Metanephros (tissue), 2 donors: ENCODE measurements at places on chromosomes 7 and 10. TPM values are rescaled to one million over a fixed set of nuclear protein-coding genes. Genes with fewer than 3 reads are reported as not detected.

Gene PTPN20
- total RNA-seq, result 3.6 TPM

Gene MRLN
- 26.3 TPM for total RNA-seq

Gene DOCK1
- 96.6 TPM for total RNA-seq

Gene TMEM139
- total RNA-seq, result 18.1 TPM

Gene C10orf143
- 2.1 TPM for total RNA-seq

Gene ANKRD16
- total RNA-seq, result 16.5 TPM

Gene SPDYE11
- not detected for total RNA-seq

Gene GHRHR
- total RNA-seq, result not detected

Gene SLC18A2
- total RNA-seq, result 2.0 TPM

Gene COPS6
- 56.9 TPM for total RNA-seq

Gene NOS3
- total RNA-seq, result 22.5 TPM

Gene SPDYE16
- total RNA-seq, result 0.53 TPM

Gene PDE1C
- total RNA-seq, result 8.6 TPM

Gene CPA4
- 0.41 TPM for total RNA-seq

Gene ACSM6
- total RNA-seq, result 0.12 TPM

Gene PPIA
- total RNA-seq, result 1,829 TPM

Gene LIPM
- not detected for total RNA-seq

Gene CAPZA2
- 124 TPM for total RNA-seq

Gene TCTN3
- total RNA-seq, result 48.3 TPM

Gene SORCS3
- 3.4 TPM for total RNA-seq

Gene C10orf62
- 2.3 TPM for total RNA-seq

Gene ERVW-1
- total RNA-seq, result not detected

Gene GRK5
- total RNA-seq, result 12.4 TPM

Gene TEX47
- total RNA-seq, result not detected

Gene CYP2C9
- 2.9 TPM for total RNA-seq

Gene RBM17
- total RNA-seq, result 59.4 TPM

Gene UTF1
- total RNA-seq, result 0.35 TPM

Gene GIMAP2
- total RNA-seq, result 10.0 TPM

Gene RBM20
- 5.4 TPM for total RNA-seq

Gene CTAGE15
- total RNA-seq, result 1.8 TPM

Gene ABCB4
- 2.4 TPM for total RNA-seq

Gene NKX6-2
- 0.06 TPM for total RNA-seq

Gene ZCWPW1
- total RNA-seq, result 2.0 TPM

Gene DNAAF5
- total RNA-seq, result 32.9 TPM

Gene OR13A1
- total RNA-seq, result 0.06 TPM

Gene KCNMA1
- 8.3 TPM for total RNA-seq

Gene CD36
- 133 TPM for total RNA-seq

Gene ANKRD7
- total RNA-seq, result 2.5 TPM

Gene PKD2L1
- total RNA-seq, result not detected

Gene ANKRD30A
- not detected for total RNA-seq

Gene CLDN15
- 10.6 TPM for total RNA-seq

Gene LRRC17
- total RNA-seq, result 41.7 TPM

Gene OR2A5
- total RNA-seq, result not detected

Gene RET
- 16.9 TPM for total RNA-seq

Gene CPVL
- total RNA-seq, result 45.8 TPM

Gene SPDYE2B
- not detected for total RNA-seq

Gene C10orf90
- total RNA-seq, result 0.70 TPM

Gene CPA2
- total RNA-seq, result 0.18 TPM

Gene C10orf67
- 1.8 TPM for total RNA-seq

Gene FFAR4
- total RNA-seq, result 0.23 TPM
